ENCODE measurements at places on chromosomes 5 and 9.

GRCh38 chr5:168659286-168659847, 80.2 kb upstream of the PANK3 start:
- DNase-seq, result no peak

DNA sequence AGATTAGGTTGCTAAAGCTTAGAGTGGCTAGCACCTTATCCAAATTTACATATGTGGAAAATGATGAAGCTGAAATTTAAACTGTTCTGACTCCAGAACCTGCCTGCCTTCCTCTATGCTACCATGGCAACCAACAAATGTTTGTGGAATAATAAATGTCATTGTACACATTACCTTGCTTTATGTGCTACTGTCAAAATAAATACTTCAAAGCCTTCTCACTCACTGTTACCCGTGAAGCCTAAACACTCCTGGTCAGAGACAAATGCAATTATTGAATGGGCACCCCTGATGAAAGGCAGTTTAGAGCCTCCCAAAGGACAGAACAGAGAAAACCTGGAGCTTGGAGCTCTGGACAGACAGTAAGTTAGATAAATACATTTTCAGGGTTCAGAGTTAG, 158.6 kb downstream of the FAM114A2 start:
- no peak for DNase-seq

GRCh38 chr5:57929271-57929670, 446.7 kb upstream of the ACTBL2 start:
- no peak for DNase-seq

DNA sequence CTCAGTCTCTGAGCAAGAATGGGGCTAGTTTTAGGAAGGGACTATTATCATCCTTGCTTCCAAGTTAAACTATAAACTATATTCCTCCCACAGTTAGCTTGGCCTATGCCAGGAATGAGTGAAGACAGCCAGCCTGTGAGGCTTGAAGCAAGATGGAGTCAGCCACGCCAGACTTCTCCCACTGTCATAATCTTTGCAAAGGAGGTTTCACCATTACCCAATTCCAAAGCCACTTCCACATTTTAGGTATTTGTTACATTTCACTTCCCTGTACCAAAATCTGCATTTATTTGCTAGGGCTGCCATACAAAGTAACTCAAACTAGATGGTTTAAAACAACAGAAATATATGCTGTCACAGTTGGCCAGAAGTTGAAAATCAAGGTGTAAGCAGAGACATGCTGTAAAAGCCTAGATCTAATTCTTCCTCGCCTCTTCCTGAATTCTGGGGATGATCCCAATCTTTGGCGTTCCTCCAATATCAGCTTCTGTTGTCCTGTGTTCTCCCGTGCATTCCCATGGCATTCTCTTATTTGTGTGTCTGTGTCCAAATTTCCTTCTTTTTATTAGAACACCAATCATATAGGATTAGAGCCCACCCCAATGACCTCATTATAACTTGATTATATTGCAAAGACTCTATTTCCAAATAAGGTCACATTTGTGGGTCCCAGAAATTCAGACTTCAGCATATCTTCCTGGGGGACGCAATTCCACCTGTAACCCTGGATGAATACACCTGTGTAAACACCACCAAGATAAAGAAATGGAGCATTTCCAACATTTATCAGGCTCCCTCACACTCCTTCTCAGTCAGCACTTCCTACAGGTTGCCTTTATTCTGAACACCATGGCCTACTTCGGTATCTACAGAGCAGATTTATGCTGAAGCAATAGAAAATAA, 126.8 kb downstream of the GCNT1 start:
- DNase-seq, result no peak

DNA sequence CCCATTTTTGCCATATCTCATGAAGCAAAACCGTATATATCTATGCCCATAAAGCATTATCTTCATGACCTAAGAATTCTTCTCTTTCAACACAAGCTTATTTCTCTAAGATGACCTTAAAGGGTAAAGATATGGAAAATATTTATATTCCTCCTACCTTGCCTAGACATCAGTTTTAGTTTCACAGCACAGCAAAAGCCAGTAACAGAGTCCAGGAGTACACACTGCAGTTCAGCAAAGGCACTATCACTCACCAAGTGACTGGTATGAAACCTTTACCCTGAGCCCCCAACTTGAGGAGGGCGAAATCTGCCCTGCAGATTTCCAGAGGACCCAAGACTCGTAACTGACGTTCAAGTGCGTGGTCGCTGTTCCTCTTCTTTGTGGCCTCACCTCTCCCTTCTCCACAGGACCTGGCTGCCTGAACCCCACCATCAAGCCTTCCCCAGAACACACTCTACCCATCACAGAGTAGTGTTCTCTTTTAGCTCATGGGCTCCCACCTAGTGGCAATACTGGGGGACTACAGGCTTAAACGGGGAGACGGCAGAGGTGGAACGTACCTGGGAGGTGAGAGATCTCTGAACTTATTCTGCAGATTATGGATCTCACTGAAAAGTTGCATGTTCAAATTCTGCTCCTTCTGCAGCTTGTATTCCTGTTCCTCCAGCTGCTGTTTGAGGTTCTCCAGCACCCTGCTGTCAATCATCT, 141.0 kb downstream of the CDK5RAP2 start:
- no peak for DNase-seq

- no peak for DNase-seq
Observed at GRCh38 chr9:35771075-35771433, 17.0 kb upstream of the MSMP start.

DNA sequence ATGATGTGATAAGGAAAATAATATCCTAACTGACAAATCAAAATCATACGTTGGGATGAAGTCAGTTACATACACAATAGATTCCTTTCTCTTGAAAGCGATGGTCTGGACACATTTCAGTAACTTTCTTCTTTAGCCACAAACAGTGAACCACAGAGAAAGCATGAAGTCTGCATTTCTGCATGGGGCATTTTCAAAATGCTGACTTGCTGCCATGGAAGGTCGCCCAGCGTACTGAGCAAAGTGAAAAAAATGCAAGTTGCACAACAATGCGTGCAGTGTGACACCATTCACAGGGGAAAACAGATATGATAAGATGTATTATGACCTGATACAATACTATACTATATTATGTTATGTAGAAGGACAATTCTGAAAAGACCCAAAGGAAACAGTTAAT, 146.3 kb downstream of the SNX18 start:
- peak; percentile 35 for DNase-seq

DNA sequence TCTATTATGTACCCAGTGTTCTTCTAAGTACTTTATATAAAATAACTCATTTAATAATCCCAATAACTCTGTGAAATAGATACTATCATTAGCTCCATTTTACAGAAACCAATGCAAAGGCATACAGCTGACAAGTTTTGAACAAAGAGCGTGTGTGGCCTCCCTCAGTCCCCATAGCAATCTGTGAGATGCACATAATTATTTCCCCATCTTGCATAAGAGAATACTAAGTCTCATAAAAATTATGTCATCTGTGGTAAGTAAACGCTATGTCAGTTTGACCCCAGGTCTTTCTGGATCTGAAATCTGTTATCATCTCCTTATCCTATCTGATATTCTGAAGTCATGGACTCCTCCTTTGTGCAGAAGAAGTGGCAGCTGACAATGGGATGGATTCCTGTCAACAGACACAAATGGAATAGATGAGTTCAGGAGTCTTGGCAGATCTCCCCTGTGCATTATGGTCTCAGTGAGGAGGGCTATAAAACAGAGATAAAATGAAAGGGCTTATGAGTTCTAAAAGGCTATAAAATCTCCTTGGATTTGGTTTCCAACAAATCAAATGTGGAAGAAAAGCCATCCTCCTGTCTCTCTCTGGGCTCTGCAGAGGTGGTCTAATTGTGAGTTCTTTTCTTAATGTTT, 162.5 kb upstream of the TLE4 start:
- no peak for DNase-seq

GRCh38 chr9:107487521-107488374, 1.8 kb downstream of the KLF4 start:
- peak; percentile 88 for DNase-seq

- DNase-seq, result no peak
Observed at GRCh38 chr5:153517241-153517611, 26.8 kb downstream of the GRIA1 start.

- DNase-seq, result no peak
Observed at GRCh38 chr5:170087168-170087817, 18.4 kb upstream of the FOXI1 start.

GRCh38 chr5:58094031-58094430, 365.9 kb downstream of the PLK2 start:
- no peak for DNase-seq

Measured in tongue (tissue), 3 donors.